ENCODE measurements at places on chromosomes 3 and 15. TPM values are rescaled to one million over a fixed set of nuclear protein-coding genes. Genes with fewer than 3 reads are reported as not detected.

The ADAMTSL3 gene
- 13.2 TPM for total RNA-seq

The ZNF660 gene
- 18.7 TPM for total RNA-seq

The IL20RB gene
- total RNA-seq = 0.86 TPM

The ZNF80 gene
- total RNA-seq = not detected

The SAXO2 gene
- total RNA-seq = 4.3 TPM

The CIB2 gene
- 26.2 TPM for total RNA-seq

The MEX3B gene
- total RNA-seq = 31.9 TPM

The ARRDC4 gene
- 16.2 TPM for total RNA-seq

The CHRD gene
- total RNA-seq = 6.4 TPM

The TRIM42 gene
- total RNA-seq = not detected

DNA sequence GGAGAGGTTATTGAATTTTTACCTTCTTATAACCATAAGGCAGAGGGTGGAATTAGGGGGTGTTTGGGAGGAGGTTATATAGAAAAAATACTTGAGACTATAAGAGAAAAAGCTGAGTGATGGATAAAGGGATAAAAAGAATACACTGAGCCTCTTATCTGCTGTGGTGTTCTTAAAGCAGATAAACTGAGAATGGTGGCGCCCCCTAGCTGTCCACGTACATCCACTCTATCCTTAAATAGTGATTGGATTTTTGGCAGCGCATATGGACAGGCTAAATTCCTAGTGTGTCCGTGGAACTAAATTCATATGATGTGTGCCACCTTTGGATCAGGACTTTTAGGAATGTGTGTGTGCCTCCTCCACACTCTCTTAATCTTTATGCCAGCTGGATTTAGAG, 121.1 kb downstream of the OXSM start:
- no peak for DNase-seq

DNA sequence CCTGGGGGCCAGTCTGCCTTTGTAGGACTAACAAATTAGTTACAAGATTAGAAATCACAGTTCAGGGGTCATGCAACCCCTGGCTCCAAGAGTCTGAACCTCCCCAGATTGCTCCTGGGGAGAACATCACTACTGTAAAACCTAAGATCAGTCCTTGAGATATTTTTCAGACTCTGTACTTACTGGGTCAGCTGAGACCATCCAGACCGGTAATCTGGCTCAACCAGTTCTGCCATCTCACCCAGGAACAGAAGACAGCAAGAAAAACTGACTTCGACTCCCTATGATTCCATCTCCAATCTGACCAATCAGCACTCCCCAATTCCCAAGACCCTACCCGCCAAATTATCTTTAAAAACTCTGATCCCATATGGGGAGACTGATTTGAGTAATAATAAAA, 47.5 kb downstream of the NMD3 start:
- DNase-seq = no peak

- DNase-seq = no peak
These were observed 137.2 kb upstream of the RAD18 start for GRCh38 chr3:9100513-9100894.

GRCh38 chr3:140829796-140830195, 111.8 kb upstream of the SLC25A36 start:
- DNase-seq = no peak

GRCh38 chr3:87004883-87005282, 13.9 kb upstream of the VGLL3 start:
- DNase-seq = no peak

- DNase-seq = no peak
These were observed 31.4 kb upstream of the SEC13 start for GRCh38 chr3:10352146-10352911.

DNA sequence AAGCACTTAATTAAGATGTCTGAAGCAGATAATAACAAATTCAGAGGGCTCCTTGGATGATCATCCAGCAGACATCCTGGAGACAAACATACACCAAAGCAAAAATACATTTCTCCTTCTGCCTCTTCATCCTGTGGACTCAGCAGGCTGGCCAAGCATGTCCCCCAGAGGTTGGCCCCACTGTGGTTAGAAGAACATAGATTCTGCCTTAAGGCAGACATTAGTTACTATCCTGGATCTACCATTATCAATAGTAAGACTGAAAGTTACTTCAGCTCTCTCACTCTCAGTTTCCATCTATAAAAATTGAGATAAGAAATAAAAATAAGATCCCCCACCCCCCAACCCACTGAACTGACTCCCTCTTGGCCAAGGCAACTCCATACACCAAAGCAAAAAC, 28.6 kb upstream of the TGFBR2 start:
- DNase-seq = no peak

DNA sequence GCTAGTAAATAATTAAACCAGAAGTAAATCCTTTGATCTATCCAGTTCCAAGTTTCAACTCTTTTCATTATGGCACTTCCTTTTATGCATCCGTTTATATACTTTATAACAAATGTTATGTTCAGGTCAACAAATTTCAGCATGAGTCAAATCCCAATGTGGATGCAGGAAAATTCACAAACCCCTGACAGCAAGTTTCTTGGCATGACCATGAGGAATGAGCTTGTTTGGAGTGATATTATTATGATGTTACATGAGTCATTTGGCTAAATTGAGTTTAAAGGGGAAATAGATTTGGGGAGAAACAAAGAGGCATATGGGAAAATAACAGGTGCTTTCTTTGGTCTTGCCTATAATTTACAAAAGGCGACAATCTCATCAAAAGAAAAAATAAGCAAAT, 32.1 kb upstream of the KCNMB2 start:
- DNase-seq = no peak

DNA sequence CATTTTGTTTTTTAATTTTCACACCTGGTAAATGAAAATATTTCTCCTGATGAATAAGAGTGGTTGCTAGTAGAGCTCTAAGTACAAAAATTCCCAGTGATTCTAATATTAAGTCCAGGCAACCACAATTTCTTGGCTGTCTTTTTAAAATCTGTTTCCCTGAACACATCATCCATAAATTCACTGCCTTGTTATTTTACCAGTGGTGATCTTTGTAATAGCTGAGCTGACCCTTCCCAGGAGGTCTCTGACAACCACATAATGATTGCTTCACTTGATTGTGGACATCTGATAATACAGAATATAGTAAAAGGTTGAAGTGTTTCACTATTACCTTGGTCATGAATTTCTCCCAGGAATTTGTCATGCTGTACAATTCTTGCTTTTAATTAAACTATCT, 13.9 kb upstream of the TOP2B start:
- no peak for DNase-seq

DNA sequence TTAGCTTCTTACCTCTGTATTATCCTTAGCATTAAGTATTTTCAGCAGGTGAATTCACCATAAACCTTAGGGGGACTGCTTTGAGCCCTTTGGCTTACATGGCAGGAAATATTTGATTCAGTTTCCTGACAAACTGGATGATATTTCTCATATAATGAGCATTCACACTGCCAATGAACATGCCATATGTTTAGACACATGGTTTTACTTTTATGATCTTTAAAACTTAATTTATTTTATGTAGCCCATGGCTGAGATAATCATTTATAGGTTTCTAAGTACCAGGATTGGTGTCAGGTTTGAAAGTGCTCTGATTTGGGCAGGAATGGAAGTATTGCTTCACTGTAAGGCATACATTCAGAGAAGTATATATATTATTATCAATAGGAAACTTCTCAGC, 319.1 kb downstream of the ZPLD1 start:
- DNase-seq = no peak

DNA sequence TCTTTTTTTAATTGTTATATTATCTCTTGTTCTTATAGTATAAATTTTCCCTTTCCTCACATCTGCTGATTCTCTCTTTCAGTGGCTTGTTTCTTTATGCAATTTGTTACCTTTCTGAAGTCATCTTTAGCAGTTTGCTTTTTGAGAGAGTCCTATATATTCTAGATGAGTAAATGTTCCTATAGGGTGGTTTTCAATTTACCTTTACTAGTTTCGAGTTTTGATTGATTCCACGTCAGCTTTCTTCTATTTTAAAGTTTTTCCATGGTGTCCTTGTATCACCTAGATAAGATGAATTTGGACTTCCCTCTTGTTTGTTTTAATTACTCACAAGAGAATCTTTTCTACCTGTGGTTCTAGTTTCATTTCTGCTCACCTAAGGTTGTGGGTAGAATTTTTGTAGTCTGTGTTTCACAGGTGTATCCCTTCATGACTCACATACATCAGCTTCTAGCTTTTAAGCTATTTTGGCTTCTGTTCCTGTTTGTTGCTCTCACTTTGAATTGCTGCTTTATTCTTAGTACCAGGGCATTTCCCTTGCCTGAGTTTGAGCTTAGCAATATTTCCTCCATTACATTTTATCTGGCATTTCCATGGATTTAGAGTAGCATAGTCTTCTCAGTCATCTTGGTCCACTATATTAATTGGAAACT, 6.4 kb downstream of the TEX9 start:
- no peak for DNase-seq

DNA sequence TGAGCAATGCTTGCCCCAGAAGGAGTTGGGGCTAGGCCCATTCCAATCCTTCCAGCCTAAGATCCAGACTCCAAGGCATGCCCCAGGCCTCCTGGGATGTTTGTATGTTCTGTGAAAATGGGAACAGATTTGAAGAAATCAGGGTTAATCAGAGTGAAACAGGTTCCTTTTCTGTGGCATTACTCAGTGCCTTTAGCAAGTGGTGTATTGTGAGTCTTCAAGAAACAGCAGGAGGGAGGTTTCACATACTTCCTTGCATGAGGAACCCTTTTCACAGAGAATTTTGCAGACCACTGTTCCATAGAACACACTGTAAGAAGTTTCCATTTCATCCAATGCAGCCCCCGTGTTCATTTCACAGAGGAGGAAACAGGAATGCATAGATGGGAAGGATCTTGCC, 8.4 kb upstream of the CDC25A start:
- DNase-seq = no peak

GRCh38 chr3:105013657-105014056, 353.1 kb upstream of the ALCAM start:
- no peak for DNase-seq

DNA sequence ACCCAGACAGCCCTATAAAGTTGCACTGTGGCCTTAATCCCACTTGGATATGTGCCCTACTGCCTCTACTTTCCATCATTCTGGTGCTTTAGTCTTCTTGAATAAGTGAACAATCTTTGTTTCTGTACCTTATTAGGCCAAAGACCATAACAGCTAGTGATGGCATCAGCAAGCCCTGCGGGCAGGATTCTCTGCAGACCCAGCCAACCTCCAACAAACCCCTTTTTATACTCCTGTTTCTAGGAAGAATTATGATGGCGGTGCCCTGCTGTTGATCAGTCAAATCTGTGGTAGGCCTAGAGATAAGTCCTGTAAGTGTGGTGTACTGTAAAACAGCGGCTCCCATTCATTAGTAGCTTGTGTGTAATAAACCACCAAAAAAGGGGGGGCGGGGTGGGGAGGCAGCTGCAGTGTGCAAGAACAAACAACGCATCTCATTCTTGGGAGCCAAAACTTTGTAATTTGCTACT, 40.5 kb downstream of the SOX2 start:
- no peak for DNase-seq

GRCh38 chr15:28113394-28114113, 14.4 kb upstream of the OCA2 start:
- DNase-seq = no peak

GRCh38 chr15:59360896-59361295, 11.8 kb downstream of the MYO1E start:
- DNase-seq = no peak

DNA sequence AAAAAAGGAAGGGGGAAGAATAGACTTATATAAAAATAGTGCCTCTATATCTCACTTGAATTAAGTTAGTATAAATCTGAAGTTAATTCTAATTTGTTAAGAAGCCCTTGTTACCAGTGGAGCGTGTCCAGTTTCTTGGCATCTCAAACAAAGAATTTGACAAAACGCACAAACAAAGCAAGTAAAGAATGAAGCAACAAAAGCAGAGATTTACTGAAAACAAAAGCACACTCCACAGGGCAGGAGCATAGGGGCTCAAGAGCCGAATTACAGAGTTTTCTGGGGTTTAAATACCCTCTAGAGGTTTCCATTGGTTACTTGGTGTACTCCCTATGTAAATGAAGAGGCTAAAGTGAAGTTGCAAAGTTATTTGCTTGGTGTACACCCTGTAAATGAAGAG, 34.0 kb upstream of the GK5 start:
- no peak for DNase-seq

DNA sequence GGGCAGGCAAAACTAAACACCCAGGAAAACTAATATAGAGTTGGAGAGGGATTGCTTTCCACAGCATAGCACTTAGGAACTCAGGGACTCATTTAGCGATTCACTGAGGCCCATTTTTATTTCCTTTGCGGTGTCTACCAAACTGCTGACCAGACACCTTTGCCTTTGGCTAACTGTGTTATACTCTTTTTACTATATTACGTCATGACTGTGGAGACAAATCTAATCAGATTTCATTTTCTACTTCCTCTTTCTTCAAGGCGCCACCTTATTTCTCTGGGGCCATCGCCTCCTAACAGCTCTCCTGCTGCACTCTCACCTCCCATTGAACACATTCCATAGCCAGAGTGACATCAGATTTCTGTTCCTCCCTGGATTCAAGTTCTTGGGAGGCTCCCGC, 215.7 kb upstream of the WNT5A start:
- no peak for DNase-seq

GRCh38 chr3:101065962-101066361, 72.7 kb upstream of the ABI3BP start:
- DNase-seq = no peak

- DNase-seq = no peak
These were observed 180.0 kb downstream of the CBLB start for GRCh38 chr3:105688821-105689220.

DNA sequence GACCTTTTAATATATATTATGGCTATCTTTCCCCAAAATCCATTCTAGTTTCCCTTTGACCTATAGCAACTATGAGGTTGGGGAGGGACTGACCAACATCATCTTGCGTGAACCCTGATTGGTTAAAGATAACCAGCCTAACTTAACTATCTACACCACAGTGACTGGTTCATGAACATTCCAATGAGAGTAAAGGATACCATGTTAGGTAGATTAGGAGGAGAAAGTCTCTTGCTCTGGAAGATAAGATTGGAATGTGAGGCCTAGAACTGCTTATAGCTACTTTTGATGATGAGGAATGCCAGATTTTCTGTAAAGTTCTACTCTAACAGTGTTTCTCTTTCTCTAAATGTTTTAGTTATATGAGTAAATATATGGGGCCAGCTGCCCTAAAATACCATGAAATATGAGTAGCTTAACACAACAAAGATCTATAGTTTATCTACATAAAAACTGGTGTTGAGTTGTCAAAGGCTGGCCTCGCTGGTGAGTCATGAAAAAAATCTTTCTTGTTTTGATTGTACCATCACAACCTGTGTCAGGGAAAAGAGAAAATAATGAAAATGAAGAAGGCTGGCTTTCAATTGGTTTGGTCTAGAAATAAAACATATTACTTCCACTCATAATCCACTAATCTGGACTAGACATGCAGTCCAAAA, 481.4 kb downstream of the NSUN3 start:
- no peak for DNase-seq
